Keratinocyte (primary cell): ENCODE measurements at places on chromosomes 3 and 15. TPM values are rescaled to one million over a fixed set of nuclear protein-coding genes. Genes with fewer than 3 reads are reported as not detected.

CLDN18 gene
- polyA plus RNA-seq, result not detected in 3 replicates

ADAMTS17 gene
- polyA plus RNA-seq, result 0.18 to 0.40 TPM (median 0.18 TPM) in 3 replicates

DNA sequence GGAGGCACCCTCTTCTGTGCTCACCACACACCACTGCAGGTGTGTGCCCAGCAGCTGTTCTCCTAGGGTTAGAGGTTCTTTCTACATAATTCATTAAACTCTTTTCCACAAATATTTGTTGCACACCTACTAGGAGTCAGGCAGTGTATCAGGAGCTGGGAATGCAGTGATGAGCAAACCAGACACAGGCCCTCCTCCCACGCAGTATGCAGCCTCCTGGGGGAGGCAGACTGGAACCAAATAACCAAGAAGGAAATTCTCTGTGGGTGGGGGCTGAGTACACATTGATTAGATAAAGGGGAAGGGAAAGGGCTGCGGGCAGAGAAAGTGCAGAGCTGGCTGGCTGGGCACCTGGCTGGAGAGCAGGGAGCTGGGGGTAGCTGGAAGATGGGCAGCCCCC is 18.5 kb upstream of the C3orf22 start:
- DNase-seq, result no peak

DNA sequence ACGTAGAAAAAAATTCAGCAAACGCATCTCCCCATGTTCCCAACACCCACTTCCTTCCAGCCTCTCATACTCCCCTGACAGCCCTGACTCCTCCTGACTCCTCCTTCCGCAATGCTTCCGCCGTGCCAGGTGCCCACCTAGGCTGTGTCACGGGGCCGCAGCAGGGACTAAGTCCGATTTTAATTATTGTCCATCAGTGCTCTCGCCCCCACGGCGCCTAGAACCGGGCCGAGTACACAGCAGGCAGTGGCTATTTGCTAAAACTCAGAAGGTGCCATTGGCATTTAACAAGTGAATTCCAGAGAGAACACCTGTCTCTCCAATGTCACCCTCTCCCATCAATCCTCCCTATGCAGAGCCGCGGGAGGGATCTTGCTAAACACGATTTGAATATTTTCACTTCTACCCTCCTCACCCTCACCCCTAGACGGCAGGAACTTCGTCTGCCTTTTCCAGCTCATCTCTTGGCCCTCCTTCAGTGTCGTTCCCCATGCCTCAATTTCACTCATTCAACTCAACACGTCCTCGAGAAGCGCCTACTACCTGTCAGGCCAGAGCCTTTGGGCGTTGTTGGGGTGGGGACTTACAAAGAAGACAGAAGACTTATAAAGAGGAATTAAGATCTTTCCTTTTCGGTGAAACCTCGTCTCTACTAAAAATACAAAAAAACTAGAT is 11.5 kb upstream of the SHF start:
- no peak for DNase-seq

- DNase-seq, result no peak
These were observed 62.0 kb downstream of the MGLL start for GRCh38 chr3:127760361-127760760.
